ENCODE measurements at places on chromosomes 5 and 9.

GRCh38 chr5:63613442-63613841, 348.8 kb downstream of the HTR1A start:
- DNase-seq, result no peak

DNA sequence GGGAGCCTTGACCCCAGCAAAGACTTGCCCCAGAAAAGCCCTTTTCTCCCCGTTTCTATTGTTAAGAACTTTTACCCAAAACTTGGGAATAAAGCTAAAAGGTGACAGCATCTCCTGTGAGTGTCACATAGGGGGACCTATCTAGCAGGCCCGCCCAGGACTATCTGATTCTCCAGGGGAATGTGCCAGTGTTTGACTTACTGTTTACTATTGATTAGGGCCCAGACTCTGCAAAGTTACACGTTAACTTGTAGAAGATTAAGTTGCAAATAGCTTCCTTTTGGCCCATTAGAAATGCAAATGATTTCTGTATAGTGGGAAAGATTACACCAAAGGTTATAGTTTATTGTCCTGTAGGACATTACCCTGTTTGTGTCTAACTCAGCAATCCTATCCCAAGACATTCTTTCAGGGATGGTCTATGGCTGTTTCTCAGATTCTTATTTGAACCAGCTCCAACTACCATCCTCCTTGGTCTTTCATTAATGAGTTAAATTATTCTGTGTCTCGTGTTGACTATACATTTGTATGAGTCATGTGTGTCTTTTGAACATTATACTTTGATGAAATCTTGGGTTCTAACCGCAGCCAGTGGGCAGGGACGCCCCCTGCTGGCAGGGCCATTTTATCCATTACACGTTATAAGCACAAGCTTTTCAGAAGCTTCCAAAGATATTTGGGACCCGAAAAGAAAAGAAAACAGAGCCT, 60.7 kb downstream of the HRH2 start:
- no peak for DNase-seq

GRCh38 chr9:87592554-87593358, 95.1 kb downstream of the DAPK1 start:
- no peak for DNase-seq

- DNase-seq, result no peak
Measured at GRCh38 chr9:33187519-33188218, 20.5 kb upstream of the B4GALT1 start.

DNA sequence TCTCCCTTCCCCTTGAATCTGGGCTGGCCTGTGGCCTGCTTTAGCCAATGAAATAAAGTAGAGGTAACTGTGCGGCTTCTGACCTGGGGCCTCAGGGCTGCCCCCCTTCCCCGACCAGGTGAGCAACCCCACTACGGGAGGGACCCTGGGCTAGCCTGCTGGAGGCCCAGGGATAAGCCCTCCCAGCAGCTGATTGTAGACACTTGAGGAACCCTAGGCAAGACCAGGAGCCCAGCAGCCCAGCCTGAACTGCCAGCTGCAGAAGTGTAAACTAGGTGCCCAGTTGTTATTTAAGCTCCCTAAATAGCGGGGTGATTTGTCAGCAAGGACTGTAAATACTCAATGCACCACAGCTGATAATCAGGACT, 41.3 kb downstream of the RAPGEF1 start:
- no peak for DNase-seq

GRCh38 chr5:154260224-154260927, 69.8 kb downstream of the GALNT10 start:
- DNase-seq, result no peak

DNA sequence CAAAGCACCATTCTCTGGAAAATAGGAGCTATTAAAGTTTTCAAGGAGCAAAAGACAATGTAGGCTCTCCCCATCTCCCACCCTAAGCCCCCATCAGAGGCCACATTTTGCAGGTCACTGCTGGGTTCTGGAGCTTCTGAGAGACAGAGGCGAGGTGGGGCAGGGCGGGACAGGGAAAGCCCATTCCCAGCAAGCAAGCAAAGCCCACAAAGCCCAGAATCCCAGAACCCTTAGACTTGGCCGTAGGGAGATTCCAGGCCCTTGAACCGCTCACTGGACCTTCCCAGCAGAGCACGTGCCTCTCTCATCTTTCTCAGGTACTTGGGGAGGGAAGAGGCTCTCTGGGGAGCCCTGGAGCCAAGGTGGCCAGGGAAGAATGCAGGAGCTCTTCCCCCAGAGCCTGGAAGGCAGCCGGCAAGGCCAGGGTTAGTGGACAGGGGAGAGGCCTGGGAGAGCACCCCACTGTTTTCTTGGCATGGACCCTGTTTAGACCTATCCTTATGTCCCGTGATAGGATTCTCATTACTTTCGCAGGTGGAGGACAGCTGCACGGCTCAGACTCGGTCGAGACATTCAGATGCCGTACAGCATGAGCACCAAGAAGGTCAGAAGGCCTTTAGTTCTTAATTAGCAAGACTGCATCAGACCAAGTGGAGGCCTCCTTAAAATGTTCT, 52.4 kb downstream of the ZNF354C start:
- no peak for DNase-seq

GRCh38 chr5:172554562-172554961, 86.5 kb upstream of the NEURL1B start:
- DNase-seq, result no peak

- DNase-seq, result no peak
Measured at GRCh38 chr5:102651466-102651865, 103.6 kb upstream of the PAM start.

GRCh38 chr9:19967888-19968459, 179.1 kb upstream of the SLC24A2 start:
- DNase-seq, result no peak

GRCh38 chr9:101399643-101399970, 956 bp downstream of the ZNF189 start:
- DNase-seq, result no peak

All from HuH-7 (cell line).